ENCODE measurements at places on chromosomes 4 and X. TPM values are rescaled to one million over a fixed set of nuclear protein-coding genes. Genes with fewer than 3 reads are reported as not detected.

ERAS gene
- not detected for total RNA-seq

GAGE12E gene
- not detected for total RNA-seq

EFHC2 gene
- total RNA-seq: 0.33 TPM

CXorf49 gene
- not detected for total RNA-seq

DGKK gene
- total RNA-seq: not detected

HTR2C gene
- not detected for total RNA-seq

RBM47 gene
- 79.0 TPM for total RNA-seq

DDX53 gene
- not detected for total RNA-seq

PNMA5 gene
- total RNA-seq: not detected

CLIC2 gene
- total RNA-seq: not detected

LUZP4 gene
- not detected for total RNA-seq
